Mucosa of gallbladder (tissue), 1 donor: ENCODE measurements at places on chromosomes 1 and 21. TPM values are rescaled to one million over a fixed set of nuclear protein-coding genes. Genes with fewer than 3 reads are reported as not detected.

- DNase-seq, result no peak
These were observed 68.6 kb downstream of the NOS1AP start for GRCh38 chr1:162138112-162138511.

DNA sequence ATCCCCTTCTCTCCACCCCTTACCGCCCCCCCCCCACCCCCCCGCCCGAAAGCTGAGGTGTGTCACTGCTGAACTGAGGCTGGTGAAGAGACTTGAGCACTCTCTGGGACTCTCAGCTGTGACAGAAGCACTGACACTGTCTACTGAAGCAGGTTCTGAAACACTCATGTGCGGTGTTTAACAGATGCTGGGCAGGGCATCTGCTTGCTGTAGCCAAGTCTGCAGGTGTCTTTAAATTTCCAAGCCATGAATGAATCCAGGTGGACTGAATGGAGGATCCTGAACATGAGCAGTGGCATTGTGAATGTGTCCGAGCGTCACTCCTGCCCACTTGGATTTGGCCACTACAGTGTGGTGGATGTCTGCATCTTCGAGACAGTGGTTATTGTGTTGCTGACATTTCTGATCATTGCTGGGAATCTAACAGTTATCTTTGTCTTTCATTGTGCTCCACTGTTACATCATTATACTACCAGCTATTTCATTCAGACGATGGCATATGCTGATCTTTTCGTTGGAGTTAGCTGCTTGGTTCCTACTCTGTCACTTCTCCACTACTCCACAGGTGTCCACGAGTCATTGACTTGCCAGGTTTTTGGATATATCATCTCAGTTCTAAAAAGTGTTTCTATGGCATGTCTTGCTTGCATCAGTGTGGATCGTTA is at the start of gene GPR52:
Gene GPR52 (plus strand): TSS at position 99 of the 665 bp plus-strand sequence. CDS start 148 bp downstream, at position 247.
- DNase-seq, result no peak

DNA sequence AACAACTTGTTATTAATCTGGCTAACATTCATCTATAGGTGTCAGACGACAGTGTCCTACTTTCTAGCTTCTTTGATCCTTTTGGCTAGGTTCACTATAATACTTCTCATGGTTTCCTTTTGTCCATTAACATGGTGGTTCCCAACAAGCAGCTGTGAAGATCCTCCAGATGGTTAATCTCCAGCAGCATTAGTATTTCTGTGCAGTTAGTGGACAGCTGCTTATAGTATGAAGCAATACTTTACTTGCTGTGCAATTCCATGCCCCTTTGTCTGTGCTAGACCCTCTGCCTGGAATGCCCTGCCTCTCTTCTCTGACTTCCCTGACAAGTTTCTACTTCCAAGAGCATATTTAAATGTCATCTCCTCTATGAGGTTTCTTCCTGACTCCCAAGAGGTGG is 41.7 kb upstream of the ARHGAP29 start:
- DNase-seq, result no peak

GRCh38 chr21:18449605-18450550 is 46.3 kb upstream of the TMPRSS15 start:
- no peak for DNase-seq

DNA sequence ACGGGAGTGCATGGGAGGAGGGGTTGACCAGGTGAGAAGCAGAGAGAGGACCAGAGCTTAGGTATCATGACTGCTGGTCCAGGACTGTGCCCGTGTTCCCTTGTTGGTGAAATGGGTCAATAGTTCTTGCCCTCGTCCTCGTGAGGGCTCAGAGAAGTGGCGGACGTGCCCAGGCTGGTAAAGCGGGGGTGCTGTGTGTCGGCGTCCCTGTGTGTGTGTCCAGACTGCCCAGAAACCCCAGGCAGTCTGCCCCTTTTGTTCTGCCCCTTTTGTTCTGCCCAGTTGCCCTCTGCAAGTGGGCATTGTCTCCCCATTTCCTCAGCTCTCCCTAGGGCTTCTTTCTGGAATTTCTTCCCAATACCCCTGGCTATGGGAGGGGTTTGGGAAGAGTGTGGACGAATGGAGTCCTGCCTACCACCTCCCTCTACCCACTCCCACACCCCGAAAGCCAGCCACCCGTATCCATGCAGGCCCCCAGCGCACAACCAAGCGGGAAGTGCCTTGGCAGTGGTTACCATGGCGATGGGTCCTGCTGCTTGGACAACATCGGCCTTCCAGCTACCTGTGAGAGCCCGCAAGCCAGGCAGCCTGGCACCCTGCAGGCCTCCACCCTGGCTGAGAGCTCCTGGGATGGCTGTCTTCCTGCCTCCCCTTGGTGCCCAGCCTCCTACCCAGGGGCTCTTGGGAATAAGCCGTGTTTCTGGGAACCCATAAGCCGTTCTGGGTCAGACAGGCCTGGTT is 34.7 kb downstream of the ACOT11 start:
- DNase-seq, result no peak

DNA sequence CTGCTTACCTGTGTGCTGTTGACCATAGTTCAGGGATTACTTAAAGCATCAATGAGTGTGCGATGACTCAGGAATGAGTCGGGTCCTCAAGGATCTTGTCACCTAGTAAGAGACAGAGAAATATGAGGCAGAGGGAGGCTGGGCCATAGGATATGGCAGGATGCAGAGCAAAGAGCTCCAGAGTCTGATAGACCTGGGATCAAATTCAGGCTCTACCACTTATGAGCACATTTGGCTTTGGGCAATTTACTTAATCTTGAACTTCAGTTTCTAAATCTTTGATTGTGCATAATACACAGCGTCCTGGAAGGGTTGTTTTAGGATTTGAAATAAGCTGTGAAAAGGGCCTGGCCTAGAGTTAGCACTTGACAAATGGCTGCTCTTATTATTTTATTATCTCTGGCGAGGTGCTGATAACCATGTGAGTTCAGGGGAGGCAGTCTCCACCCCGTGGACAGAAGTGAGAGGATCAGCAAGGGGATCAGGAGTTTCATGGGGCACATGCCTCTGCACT is 94.5 kb downstream of the ROR1 start:
- no peak for DNase-seq

- DNase-seq, result no peak
These were observed 1.5 kb downstream of the RPL22 start for GRCh38 chr1:6197746-6198427.

GRCh38 chr1:107739201-107739600 is 225.8 kb downstream of the VAV3 start:
- no peak for DNase-seq

DNA sequence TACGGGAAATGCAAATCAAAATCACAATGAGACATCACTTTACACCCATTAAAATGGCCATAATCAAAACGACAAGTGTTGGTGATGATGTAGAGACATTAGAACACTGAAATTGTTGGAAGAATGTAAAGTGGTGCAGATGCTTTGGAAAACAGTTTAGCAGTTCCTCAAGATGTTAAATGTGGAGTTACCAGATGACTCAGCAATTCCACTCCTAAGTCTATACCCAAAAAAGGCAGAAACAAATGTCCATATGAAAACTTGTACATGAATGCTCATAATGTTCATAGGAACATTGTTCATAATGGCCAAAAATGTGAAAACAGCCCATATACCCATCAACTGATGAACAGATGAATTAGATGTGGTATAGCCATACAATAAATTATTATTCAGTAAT is 267.4 kb downstream of the KCNH1 start:
- DNase-seq, result no peak

GRCh38 chr1:79497193-79497773 is 490.8 kb upstream of the ADGRL4 start:
- DNase-seq, result no peak

- peak; percentile 56 for DNase-seq
These were observed 37.9 kb upstream of the RHOU start for GRCh38 chr1:228697207-228698016.

GRCh38 chr1:230760360-230760827 is 13.2 kb downstream of the CAPN9 start:
- DNase-seq, result peak; percentile 27

DNA sequence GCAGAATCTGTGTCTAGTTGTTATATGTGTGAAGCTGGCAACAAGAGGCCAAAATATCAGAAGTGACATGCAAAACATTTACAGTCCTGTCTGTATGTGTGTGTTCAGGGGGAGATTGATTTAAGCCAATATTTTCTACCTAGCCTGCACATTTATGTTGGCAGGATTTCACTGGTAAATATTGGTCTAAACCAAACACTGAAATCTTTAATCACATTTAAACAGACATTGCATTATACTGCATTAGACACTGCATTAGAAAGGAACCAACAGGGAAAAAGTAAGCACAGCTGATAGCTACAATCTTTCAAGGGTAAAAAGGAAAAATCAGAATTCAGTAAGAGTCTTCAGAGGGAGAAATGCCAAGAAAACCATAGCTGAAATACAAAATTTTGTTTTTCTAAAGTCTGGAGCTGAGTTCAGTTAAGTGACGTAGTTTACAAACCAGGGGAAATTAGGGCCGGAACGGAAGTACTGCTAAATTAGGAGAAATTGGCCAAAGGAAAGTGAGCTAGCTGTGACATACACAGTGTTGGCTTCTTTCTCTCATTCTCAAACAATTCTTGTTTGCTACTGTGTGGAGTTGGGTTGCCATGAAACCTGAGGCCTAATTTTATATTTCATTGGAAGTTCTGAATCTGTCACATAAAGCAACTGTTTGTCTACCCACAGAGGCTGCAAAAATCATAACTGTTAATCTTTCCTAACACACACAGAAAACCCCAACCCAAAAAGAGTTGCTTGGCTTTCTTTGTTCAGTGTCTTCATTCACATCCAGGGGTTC is 217.3 kb upstream of the SGIP1 start:
- no peak for DNase-seq

DNA sequence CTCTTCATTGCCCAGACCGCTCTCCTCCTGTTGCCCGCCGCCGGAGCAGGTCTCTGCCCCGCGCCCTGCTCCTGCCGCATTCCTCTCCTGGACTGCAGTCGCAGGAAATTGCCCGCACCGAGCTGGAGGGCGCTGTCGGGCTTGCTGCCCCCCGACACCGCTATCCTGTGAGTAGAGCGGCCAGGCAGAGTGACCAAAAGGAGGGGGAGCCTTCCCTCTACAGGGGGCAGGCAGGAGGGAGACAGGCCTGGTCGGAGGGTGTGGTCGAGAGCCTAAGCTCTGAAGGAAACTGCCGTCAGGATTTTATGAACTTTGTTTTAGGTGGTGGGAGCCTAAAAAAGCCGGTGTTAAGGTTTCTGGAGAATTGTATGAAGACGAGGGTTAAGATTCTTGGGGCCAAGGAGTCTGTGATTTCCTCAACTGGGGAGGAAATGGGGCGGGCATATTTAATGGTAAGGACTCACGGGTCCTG is 517 bp downstream of the LRIG2 start:
- DNase-seq, result no peak

DNA sequence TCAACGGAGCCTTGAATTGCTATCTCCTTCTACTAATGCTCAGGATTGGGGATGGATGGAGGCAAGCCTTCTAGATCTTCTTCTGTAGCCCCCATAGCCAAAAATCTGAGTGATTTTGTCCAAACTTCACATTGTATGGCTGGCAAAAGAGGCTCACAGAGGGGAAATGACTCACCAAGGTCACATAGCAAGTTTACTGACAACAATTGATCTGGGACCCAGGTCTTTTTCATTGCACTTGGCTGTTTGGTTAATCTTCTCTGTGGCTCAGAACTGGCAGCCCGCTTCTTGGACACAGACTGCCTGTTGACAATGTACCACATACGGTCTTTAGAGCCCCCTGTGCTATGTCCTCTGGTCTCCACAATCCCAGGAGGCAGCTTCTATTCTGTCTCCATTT is 3.0 kb upstream of the LACTBL1 start:
- no peak for DNase-seq

DNA sequence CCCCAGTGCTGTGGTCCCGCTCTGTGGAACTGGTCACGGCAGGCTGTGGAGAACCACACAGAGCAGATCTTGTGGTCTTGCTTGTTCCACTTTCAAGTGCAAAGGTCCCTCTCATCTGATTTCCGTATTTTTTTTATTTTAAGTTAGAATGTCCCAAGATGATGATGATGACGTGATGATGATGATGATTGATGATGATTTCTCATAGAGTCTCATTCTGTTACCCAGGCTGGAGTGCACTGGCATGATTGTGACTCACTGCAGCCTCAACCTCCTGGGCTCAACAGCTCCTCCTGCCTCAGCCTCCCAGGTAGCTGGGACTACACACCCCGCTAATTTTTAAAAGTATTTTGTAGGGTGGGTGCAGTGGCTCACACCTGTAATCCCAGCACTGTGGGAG is 12.2 kb downstream of the EVA1C start:
- no peak for DNase-seq

GRCh38 chr1:178055779-178056471 is 38.0 kb upstream of the RASAL2 start:
- no peak for DNase-seq

GRCh38 chr1:91691525-91691924 is 190.9 kb downstream of the CDC7 start:
- DNase-seq, result no peak

GRCh38 chr1:61424382-61424781 is 300.6 kb downstream of the TM2D1 start:
- DNase-seq, result no peak

DNA sequence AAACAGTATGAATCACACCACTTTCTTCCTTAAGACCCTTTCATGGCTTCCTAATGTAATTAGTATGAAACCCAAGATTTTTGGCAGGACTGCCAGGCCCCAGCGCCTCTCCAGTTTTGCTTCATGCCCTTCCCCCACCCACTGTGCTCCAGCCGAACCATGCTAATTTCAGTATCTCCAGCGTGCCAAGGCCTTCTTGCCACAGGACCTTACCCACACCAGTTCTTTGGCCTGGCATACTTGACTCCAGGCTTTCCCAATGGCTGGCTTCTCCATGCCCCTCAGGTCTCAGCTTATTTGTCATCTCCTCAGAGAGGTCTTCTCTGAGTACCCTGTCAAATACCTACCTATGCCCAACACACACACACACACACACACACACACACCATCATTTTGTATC is 38.5 kb downstream of the ACP6 start:
- no peak for DNase-seq

GRCh38 chr1:100391675-100392074 is 39.4 kb downstream of the CDC14A start:
- no peak for DNase-seq

DNA sequence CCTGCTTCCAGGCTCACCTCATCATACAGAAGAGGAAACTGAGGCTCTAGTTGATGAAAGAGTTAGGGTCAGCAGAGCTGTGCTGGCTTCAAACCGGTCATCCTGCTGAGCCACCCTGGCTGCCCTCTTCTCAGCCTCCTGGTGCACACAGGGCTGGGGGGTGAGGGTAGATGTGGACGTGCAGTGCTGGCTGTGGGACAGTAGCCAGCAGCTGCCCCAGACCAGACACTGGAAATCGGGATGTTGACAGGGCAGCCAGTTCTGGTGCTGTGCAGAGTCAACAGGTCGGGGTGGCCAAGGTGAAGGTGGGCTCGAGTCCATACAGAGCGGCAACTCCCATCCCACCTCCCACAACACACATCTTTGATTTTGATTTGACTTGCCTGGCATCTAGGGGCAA is 1.5 kb upstream of the CLCNKA start:
- no peak for DNase-seq

ESPN gene
- 3.1 TPM for total RNA-seq

FAM72C gene
- total RNA-seq, result 0.58 TPM

ZBTB8A gene
- 7.3 TPM for total RNA-seq

CHIA gene
- total RNA-seq, result 0.23 TPM

CYP4X1 gene
- total RNA-seq, result 0.78 TPM

C1orf94 gene
- total RNA-seq, result not detected

GCSAML gene
- total RNA-seq, result 1.3 TPM

FCRL2 gene
- 0.09 TPM for total RNA-seq

SPRR4 gene
- total RNA-seq, result not detected
